ENCODE measurements at places on chromosomes 2 and 18.

GRCh38 chr2:65299246-65299645 lies 71.6 kb downstream of the ACTR2 start:
- DNase-seq, result no peak

- no peak for DNase-seq
Measured at GRCh38 chr2:118459426-118459825, 371.2 kb downstream of the INSIG2 start.

DNA sequence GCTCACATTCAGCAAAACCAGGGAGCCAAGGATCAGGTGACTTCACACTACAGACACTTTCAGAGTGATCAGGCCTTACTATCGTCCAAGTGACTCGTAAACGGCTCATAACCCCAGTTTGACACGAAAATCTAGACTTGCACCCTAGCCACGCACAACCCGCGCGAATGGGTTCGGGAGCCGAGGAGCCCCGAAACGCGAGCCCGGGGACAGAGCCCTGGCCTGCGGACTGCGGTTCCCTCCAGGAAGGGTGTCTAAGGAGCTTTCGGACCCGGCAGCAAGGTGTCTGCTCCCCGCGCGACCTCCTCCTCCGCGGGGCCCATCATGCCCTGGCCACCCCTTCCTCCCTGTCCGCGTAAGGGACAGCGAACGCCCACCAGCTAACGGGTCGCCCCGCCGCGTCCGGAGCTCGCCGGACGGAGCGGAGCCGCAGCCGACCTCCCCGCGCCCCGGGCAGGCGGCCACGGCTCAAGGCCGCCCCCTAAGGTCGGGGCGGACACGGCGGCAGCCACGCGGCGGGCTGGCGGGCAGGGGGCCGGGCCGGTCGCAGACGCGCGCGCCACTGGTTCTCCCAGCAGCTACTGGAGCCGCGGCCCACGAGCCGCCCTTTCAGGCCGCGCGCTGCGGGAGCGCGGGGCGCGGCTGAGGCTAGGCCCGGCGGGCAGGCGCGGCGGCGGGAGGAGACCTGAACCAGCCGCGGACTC lies 575 bp downstream of the ATL2 start:
- peak; percentile 78 for DNase-seq

DNA sequence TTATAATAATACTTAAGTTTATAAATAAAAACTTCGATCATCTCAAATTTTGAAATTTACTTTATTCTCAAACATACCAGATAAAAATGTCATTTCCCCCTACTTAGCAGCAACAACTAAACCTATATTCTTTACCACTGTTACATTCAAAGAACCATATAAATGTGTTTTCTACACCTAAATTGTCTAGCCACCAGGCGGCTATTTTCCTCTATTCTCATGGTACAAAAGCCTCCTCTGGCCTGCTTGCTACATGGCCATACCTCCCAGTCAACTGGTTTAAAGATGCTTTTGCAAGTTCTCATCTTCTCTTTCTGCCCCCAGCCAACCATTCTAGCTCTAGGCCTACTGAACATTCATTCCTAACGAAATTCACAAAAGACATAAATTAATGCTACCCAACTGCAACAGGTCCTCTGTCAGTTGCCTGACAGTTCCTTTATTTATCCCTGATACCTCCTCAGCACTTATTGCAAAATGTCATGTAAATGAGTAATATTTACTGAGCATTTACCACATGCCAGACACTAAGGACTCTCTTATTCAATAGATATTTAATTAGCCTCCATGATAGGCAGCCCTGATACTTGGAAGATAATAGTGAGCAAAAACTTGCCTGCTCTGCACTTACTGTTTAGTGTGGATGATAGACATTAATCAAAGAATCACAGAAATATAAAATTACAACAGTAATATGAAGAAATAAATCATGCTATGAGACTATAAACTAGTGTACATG lies 5.0 kb downstream of the C1D start:
- DNase-seq, result no peak

DNA sequence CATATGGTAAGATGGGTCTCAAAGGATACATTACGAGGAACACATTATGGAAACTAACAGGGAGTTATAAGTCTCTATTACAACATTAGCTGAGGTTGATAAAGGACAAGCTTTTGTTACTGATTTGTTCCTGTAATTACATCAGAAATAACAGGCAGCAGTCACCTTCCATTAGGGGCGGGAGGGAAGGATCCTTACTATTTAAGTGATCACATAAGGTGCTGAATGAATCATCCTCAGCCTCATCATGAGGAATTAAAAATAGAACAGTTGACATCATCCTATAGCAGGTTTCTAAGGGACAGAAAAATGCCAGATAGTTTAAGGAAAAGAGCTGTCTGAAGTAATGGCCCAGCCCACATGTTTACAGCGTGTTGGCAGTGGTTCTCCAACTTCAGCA lies 86.9 kb upstream of the MGAT5 start:
- DNase-seq, result no peak

- no peak for DNase-seq
Measured at GRCh38 chr2:207499114-207499513, 30.6 kb upstream of the CREB1 start.
